Activated CD4-positive, alpha-beta T cell treated with anti-CD3 and anti-CD28 coated beads for 36 hours (primary cell): ENCODE measurements at places on chromosomes 3 and 15. TPM values are rescaled to one million over a fixed set of nuclear protein-coding genes. Genes with fewer than 3 reads are reported as not detected.
A peak's percentile ranks its signal among the peaks of the same experiment; 100 is the strongest.

DNA sequence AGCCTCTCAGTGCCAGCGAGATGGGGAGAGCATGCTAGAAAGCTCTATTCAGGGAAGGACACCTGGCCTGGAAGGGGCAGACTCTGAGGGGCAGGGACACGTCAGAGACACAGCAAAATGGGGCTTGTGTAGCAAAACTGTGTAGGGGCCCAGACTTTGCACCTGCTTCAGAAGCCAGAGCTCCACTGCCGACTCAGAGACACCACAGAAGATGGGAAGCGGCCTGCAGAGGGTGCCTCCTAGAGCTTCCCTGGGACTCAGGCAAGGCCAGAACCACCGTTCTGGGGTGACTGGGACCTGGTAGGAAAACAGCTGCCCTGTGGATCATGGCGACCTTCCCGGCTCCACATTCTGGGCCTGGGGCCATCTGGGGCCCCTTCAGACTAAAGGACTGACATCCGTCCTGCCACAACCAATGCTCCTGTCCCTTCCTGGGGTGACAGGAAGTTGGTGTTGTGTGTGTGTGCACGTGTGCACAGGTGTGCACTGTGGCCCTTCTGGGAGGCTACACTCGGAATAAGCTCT is 17.4 kb upstream of the TKT start:
- no peak for DNase-seq

DNA sequence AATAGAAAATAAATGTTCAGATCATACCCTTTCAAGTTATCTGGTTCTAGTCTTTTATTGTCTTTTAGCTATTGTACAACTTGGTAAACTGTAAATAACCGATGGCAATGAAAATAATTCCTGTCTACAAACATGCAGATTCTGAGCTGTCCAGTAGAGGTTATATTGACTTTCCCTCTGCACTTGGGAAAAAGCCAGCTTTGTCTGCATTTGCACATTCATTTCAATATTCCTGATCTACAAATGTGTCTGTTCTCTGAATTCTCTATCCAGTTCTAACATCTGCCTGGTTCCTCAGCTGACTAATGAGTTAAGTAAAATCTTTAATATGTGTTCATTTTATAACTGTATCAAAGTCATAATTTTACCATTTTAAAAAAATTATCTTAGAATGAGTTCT is 408.5 kb downstream of the ERC2 start:
- no peak for DNase-seq

The SCAANT1 gene
- not detected for total RNA-seq

DNA sequence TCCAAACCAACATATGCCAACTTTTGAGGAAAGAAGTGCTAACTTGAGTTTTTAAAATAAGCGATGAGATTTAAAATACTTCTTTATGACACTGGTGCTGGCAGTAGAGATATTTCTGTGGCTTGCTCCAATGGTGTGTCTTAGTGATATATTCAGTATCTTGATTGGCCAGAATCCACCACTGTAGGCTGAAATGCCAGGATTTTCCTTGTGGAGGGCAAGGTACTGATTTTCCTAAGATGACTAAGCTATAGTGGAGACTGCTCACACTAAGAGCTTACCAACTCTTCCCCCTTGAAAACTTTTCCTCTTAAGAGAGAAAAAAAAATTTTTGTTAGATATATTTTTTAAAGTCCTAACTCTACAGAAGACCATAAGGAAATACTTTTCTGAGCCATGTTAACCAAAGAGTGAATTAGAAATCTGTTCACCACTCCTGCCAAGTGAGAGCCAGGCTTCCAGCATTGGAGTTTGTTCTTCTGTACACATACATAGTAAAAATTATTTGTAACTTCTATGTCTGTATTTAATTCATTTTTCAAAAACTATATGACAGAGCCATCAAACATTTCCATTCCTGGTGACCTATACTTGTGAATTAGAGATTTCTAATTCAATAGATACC is 109.1 kb downstream of the PPP2R3A start:
- DNase-seq = no peak

- no peak for DNase-seq
Measured at GRCh38 chr3:37765591-37766488, 95.8 kb upstream of the CTDSPL start.

The ARIH1 gene
- total RNA-seq = 177 TPM

- no peak for DNase-seq
Measured at GRCh38 chr3:65540666-65541065, 498.1 kb downstream of the MAGI1 start.

DNA sequence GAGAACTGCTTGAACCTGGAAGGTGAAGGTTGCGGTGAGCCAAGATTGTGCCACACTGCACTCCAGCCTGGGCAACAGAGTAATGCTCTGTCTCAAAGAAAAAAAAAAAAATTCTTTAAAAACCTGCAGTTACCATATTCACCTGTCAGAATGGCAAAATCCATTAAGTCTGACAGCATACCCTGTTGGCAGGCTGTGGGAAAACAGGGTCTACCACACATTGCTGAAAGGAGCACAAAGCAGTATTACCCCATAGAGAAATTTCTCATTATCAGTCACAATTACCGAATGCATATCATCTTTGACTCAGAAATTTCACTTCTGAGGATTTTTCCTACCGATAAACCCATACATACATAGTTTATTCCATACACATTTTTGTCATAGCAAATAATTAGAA is 264.1 kb upstream of the SLCO3A1 start:
- DNase-seq = peak; percentile 22

DNA sequence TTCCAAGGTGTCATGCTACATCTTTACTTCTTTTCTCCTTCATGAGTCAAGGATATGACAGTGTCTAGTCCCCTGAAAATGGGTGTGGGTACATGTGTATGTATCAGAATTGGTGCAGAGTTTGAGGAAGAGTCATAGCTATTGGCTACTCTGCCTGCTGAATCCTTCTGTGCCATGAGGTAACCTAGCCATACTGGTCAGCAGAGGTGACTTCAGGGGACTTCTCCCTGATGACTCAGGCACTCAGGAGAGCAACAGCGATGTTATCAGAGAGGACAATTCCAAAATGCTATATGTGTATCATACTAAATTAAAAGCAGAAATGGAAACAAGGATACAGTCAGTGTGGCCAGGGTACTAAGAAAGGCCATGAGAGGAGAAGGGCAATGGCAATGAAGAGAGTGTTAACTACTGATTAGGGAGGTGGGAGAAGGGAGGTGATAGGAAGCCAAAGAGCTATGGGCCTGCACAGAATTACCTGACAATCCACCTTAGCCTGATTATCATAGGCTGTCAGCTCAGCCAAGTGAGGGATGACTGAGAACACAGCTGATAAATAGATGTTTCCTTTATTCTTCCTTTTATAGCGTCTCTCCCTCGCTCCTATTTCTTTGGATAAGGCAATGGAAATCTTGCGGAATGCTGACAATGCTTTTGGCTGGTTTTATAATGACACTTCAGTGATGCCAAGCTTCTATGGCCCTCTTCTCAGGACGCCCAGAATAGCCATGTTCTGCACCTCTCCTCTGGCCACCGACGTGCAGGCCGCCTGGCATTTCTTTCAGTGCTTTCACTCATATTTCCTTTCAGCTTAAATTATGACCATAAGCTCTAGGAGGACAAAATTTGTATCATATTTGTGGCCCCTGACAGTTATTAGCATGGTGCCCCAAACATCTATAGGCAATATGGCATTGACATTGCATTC is 90.6 kb downstream of the FGF12 start:
- no peak for DNase-seq

The CCR1 gene
- 0.16 TPM for total RNA-seq

The PRRT3 gene
- 9.7 TPM for total RNA-seq

- no peak for DNase-seq
Measured at GRCh38 chr3:189820365-189820720, 189.2 kb downstream of the TP63 start.

- DNase-seq = no peak
Measured at GRCh38 chr15:68304589-68305337, 27.2 kb downstream of the FEM1B start.

DNA sequence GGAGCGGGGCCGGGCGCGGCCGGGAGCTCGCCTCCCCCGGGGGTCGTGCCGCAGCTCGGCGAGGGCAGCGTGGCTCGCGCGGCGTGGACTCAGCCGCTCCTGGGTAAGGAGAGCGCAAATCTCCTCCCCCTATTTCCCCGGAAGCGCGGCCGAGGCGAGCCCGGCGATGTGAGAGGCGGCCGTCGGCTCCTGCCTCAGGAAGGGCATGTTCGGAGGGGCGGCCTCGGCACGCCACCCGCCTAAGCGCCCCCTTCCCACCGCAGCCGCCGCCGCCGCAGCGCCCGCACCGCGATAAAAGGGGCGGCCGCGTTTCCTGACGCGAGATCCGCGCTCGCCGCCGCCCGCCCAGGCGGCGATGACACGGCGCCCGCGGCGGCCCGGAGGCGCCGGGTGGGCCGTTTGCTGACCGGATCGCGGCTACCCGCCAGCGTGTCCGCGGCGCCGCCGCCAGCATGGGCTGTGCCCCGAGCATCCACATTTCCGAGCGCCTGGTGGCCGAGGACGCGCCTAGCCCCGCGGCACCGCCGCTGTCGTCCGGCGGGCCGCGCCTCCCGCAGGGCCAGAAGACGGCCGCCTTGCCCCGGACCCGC is at the start of gene PDE8A:
TSS of gene PDE8A (plus strand) at position 146 of the 590 bp plus-strand sequence. CDS start at position 453, 307 bp downstream.
- DNase-seq = peak; percentile 70

DNA sequence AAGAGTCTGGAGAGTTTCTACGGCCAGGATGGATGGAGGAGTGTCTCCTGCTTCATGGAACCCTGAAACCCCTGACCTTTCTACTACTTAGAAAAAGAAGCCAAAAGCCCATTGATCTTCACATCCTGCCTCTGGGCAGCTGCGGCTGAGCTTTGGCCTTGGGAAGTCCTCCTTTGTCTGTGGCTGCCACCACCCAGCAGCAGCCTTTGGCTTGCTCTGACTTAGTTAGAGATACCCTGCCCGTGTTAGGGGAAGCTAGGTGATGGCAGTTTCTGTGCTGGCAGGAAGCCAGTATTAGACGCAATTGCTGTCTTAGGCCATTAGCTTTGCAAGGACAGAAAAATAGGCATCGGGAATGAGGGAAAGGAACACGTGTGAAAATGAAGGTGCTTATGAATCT is 18.8 kb downstream of the APH1B start:
- DNase-seq = no peak

- DNase-seq = peak; percentile 27
Measured at GRCh38 chr15:38698254-38698653, 133.6 kb upstream of the RASGRP1 start.

The CD80 gene
- 0.74 TPM for total RNA-seq

DNA sequence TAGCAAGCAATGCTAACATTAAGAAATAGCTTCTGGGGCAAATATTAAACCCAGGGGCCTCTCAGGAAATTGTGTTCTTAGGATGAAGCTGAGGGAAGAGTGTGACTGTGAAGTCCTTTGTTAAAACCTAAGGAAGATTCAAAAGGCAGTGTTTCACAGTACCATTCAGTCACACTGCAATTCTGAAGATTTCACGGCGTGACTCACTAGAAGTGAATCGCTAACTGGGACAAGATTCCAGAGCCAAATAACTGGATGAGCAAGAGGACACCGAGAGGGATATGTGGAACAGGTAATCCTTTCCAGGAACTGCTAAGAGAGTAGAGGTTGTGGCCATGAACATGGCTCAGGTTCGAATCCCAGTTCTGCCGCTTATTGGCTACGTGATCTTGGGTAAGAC is 61.8 kb upstream of the SMAD3 start:
- no peak for DNase-seq

DNA sequence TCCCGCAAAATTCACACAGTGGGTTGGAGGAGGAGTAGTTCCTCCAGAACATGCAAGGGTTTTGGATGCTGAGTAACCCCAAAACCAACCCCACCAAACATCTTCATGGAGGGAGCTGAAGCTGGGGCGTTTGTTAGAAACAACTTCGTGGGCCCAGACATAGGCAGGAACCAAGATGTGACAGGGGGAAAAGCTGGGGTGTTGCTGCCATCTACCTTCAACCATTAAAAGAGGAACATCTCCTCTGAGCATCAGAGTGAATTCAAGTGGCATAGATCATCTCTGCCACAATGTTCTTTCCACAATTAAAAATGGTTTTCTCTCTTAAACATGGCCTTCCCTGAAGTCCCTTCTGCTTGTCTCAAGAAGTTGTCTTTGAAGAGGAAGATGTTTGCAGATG is 20.5 kb downstream of the SIDT1 start:
- DNase-seq = peak; percentile 38

- DNase-seq = peak; percentile 76
Measured at GRCh38 chr3:54853573-54854404, 74.1 kb downstream of the LRTM1 start.

The B3GNT5 gene
- total RNA-seq = 20.2 TPM

The ZNF385D gene
- total RNA-seq = not detected

DNA sequence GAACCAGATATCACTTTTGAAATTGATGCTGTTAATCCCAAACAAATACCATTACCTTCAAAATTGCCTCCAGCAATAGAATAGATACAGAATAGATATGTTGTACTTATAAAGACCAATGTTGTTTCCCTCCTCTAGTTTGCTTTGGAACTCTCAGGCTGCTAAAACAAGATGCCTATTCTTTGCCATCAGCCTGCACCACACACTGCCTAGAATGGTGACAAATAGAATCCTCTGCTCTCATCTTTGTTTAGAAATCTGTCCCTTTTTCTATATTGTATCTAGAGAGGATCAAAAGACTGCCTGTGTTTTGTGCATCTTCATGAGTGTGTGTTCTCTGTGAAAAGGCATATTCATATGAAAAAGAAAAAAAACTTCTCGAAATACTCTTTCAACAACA is 349.2 kb upstream of the CCDC54 start:
- DNase-seq = no peak

The TUBGCP5 gene
- total RNA-seq = 16.2 TPM

- DNase-seq = peak; percentile 85
Measured at GRCh38 chr3:10198761-10199649, 34.3 kb downstream of the IRAK2 start.

DNA sequence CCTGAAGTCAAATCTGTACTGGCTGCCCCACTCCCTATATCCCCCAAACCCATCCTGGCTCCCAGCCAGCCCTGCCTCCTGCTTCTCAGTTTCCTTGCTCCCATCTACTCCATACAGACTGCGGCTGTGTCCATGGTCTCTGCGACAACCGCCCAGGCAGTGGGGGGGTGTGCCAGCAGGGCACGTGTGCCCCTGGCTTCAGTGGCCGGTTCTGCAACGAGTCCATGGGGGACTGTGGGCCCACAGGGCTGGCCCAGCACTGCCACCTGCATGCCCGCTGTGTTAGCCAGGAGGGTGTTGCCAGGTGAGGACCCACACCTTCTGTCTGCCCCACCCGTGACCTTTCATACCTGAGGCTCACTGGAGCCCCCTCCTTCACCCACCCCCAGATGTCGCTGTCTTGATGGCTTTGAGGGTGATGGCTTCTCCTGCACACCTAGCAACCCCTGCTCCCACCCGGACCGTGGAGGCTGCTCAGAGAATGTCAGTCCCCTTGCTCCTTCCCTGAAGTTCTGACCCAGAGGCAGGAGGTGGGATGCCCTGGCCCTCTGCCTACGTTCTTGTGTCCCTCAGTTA is 14.7 kb downstream of the STAB1 start:
- no peak for DNase-seq

The ACKR4 gene
- total RNA-seq = 0.09 TPM

- no peak for DNase-seq
Measured at GRCh38 chr3:38585791-38586420, 63.6 kb downstream of the SCN5A start.

The EFCC1 gene
- total RNA-seq = 0.19 TPM

DNA sequence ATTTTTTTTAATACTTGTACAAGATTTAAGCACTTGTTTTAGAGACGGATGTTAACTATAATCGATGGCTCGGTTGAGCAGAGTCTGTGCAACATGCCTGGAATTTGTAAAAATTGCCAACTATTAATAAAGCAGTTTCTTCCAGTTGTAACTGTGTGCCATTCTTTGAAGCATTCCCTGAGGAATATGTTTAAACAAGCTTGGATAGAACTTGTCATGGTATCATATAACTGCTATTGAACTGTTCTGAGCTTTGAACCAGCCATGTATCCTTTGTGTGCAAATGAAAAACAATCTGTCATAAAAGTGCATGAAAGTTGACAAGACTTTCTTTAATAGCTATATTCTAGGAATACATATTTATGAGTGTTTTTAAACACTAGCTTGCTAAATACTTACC is 45.8 kb upstream of the UBE2E2 start:
- no peak for DNase-seq
